ENCODE measurements at places on chromosomes 1 and 21. TPM values are rescaled to one million over a fixed set of nuclear protein-coding genes. Genes with fewer than 3 reads are reported as not detected.

Gene RIMS3
- total RNA-seq = 1.5 TPM

DNA sequence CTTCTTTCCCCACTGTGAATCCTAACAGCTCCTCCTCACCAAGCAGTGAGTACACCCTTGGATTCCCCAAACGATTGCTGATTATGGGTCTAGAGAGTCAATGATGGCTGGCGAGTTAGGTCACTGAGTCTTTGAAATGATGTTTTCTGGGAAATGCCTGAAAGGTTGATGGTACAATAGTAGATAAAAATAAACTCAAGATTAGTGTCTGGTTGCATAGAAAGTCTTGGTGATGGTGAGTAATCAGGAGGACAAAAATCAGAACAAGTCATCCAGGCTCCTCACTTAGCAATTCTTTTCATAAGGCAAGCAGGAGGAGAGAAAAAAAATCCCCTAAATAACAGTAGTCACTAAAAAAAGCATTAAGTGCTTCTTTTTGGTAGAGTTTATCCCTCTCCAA, 22.6 kb downstream of the HLX start:
- DNase-seq = no peak

Gene RGL1
- total RNA-seq = 2.8 TPM

DNA sequence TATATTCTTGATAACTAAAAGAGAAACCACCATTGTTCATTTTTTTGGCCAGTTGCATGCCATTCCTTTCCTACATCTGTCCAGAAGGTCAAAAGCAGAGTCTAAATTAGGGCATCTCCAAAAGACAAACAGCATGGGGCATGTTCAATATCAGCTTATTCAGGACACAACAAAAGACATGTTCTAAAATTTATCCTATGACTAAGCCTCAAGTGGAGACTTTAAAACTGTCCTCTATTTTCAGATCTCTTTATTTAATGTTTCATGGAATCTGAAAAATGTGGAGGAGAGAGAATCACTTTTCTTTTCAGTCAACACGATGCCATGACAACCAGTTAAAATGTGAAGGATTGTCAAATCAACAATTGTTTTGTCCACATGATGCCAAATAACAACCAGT, 303.4 kb upstream of the PRMT6 start:
- DNase-seq = no peak

DNA sequence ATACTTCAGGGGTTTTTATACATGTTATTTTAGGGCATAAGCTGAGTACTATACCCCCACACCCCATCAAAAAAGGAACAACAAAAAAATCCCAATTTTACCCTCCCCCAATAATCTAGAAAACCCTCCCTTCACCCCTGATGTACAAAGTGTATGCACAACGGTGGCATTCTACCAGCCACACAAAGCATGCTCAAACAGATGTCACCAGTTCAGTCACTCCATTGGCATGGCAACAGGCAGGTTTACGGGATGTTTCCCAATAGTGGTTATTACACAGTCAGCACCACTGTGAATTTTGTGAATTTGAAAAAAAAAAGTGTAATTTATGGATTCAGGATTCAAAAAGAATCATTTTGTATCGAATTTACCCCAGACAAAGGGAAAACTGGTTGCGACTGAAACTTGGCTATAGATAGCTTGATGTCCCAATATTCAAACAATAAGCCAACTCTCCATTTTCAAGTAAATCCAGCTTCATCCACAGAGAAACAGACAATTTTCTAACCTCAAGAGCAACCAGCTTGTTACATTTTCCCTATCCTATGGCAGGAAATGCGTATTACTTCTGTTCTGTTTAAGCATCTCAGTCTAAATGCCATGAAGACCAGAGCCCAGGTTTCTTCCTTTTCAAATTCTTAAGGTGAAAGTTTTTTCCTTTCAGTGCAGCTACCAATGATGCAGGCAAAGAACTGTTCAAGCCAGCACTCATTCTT, 34.0 kb upstream of the SLC45A3 start:
- DNase-seq = no peak

Gene CENPL
- total RNA-seq = 23.6 TPM

Gene LPAR3
- 0.47 TPM for total RNA-seq
